ENCODE measurements at places on chromosomes 1 and 21.

DNA sequence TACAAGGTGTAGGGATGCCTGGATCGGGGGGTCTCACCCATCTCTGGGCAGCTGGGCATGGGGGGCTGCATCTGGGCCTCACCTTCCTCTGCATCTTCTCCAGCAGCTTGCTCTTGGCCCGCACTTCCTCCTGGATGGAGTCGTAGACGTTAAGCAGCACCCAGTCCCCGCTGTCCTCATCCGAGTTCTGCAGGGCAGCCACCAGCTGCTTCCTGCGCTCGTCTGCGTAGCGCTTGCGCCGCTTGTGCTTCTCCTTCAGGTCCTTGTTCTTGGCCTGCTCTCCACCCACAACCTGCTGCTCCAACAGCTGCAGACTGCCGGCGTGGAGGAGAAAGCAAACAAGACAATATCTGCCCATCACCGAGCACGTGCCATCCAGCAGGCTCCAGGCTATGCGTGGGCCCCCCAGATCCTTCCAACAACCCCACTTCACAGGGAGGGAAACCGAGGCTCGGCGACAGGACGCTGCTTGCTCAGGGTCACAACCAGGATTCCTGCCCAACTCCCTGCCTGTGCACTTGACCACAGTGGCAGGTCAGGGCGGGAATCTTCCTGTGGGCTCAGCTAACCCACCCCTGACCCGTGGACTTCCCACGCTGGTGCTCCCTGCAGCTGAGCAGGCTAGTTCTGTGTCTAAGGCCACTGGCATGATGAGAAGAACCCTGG is 21.5 kb upstream of the DDOST start:
- peak; percentile 42 for DNase-seq

DNA sequence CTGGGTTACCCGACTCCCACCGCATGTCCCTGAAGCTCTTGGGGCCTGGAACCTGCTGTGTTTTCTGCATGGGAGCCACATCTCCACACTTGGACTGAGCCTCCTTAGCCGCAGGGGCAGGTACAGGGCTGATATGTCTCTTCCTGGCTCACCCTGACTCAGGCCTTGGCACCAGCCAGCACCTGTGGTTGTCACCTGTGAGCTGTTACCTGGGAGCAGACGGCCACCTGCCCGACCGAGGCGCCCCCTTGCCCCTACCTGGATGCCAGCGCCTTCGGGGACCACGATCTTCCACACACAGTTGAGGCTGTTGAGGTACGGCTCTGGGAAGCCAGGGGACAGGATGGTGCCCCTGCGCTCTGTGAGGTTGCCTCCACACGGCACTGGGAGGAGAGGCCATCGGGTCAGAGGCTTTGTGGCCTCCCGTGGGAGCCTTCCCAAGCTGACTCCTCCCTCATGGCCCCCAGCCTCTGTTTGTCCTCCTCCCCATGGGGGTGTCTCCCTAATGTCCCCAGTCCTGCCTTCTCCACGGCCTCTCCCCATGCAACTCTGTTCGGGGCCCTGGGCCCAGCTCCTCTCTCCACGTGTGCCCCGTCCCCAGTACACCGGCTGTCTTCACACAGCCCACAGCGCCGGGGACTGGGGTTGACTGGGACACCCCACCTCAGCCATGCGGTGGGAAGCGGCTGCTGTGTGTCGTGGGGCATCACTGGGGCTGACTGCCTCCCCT is 152.0 kb downstream of the ZSCAN20 start:
- no peak for DNase-seq

GRCh38 chr1:100569888-100570287 is 31.9 kb downstream of the GPR88 start:
- no peak for DNase-seq

- DNase-seq = no peak
Measured at GRCh38 chr1:24972221-24972914, 42.3 kb upstream of the RUNX3 start.

- DNase-seq = no peak
Measured at GRCh38 chr1:31651766-31652165, 7.1 kb upstream of the PEF1 start.

- no peak for DNase-seq
Measured at GRCh38 chr1:219927956-219928790, at the start of gene SLC30A10. TSS of gene SLC30A10 (minus strand) at chr1:219928557. CDS start at chr1:219928440, 117 bp downstream.

DNA sequence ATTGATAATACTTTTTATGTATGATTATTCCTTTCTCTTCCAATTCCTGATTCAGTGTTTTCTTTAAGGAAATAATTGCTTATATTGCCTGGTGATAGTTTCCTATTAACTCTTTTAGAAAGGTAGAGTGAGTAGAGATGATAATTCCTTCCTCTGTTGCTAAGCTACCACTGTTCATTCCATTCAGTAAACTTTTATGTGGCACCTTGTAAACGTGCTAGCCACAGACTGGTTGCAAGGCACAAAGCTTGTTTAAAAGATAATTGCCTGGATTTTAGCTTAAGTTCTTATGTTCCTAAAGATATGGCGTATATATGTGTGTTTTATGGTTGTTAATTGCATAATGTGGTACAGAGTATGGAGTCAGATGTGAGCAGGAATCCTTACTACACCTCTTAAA is 3.2 kb downstream of the ZFYVE9 start:
- DNase-seq = no peak

GRCh38 chr1:148374101-148374500 is 109.0 kb downstream of the PPIAL4G start:
- DNase-seq = no peak

- no peak for DNase-seq
Measured at GRCh38 chr1:64948905-64949833, 17.2 kb downstream of the JAK1 start.

DNA sequence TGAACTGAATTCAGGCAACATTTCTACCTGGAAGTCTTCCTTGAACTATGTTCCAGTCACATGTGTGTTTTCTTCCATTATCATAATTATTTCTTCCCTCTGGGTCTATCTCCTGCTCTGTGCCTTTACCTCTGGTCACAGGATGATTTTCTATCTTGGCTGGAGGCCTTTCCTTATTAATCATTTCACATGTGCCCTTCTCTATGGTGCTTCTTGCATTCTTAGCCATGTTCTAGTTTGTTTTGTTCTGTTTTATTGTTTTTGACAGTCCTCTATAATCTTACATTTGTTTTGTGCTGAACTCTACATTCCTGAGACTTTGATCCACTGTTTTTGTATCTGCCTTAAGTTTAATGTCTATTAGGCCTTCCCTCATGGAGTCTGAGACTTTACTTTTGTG is 51.0 kb downstream of the SGIP1 start:
- no peak for DNase-seq

- no peak for DNase-seq
Measured at GRCh38 chr1:6960291-6960811, 175.1 kb downstream of the CAMTA1 start.

GRCh38 chr1:162302306-162303003 is 74.2 kb downstream of the SPATA46 start:
- no peak for DNase-seq

DNA sequence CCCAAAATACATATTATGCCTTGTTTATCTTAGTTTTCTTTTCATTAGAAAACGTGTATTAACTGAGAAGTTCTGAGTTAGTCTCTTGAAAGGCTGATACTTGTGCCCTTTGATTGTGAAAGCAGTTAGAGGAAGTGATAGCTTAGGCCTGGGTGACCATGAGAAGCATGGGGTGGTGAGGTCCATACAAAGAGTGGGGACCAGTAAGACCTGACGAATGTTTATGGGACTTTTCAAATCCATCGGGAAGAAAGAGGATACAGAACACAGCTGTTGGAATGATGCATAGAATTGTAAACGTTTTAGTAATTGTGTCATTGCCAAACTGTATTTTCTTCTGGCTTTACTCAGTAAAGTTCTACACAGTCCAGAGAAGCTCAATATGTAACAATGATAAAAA is 259.8 kb downstream of the LMO4 start:
- DNase-seq = no peak

DNA sequence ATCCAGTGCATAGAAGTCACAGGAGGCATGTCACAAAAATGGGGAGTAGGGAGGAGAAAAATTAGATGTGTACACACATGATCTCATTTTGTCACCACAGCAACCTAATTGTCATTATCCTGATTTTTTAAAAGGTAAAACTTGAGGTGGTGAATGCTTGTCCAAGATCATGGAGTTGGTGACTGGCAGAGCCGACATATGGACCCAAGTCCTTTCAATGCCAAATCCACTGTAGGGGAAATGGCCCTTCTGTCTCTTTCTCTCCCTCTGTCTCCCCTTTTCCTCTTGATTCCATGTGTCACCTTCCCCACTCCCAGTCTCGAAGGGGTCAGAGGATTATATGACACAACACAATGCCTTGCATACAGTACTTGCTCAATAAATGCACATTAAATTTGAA is 65.7 kb upstream of the JUN start:
- DNase-seq = no peak

DNA sequence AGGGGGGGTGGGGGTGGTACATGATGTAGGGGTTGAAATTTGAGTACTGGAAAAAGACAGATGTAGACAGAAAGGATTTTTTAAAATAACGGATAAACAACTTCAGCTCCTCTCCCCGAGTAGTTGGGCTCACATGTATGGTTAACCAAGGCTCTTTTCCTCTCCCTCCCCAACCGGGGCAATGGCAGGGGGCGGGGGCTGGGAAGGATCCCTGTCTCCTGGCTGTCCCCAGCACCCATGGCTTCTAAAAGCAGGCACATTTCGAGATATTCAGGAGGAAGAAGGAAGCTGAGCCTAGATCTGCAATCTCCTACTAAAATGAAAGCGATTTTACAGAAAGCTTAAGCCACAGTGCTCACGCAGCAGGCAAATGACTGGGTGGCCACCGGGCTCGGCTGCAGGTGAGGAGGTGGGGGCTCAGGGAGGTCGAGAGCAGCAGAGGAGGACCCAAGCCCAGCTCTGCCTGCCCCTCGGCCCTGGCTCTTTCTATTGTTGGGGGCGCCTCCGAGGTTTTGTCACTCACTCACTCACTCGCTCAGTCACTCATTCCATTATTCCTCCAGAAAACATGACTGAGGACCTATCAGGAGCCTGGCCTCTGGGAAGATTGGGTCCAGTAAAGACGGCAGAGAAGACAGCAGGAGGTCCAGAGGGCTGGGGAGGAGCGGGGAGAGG is 573.3 kb downstream of the PTPRU start:
- no peak for DNase-seq

- peak; percentile 72 for DNase-seq
Measured at GRCh38 chr21:34693192-34693810, 24.5 kb downstream of the CLIC6 start.

All from SHP77 (cell line).